ENCODE measurements at places on chromosomes 5 and 9. TPM values are rescaled to one million over a fixed set of nuclear protein-coding genes. Genes with fewer than 3 reads are reported as not detected.

DNA sequence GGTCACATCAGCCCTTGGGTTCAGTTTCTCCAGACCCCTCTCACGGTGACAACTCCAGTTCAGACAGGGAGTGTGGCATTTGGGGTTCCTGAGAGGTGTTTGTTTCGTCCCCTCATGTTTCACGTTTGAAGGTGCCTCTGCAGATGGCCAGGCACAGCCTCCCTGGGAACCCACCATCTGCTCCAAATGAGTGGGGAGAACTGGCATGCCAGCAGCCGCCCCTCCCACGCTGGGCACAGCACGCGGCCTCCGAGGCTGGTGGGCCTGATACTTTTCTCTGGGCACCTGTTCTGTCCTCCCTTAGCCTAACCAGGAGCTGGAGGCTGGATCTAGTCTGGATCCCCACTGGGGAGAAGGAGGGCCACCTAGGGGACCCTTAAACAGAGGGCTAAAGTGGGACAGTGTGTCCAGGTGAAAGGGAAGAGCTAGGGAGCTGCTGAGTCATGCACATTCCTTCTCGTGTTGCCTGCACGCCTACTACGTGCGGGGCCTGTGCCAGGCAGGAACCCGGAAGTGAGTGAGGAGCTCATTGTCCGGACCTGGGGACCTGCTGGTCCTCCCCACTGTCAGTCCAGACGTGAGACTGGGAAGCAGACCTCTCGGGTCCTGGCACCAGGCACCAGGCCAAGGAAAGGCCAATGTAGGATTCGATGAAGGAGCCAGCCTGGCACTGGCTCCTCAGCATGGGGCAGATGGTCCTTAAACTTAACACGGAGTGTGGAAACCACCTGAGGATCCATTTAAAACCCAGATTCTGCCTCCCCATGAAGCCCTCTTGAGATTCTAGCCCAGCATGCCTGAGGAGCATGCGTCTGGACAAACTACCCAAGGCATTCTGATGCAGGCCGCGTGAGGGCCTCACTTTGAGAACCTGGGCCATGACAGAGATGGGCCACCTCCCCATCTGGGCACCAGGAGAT is 11.7 kb downstream of the DNM1 start:
- H3K4me1 ChIP-seq: peaks cover 11% of the 10 kb centered on the region
- DNase-seq: no peak
- H3K36me3 ChIP-seq: peaks cover 2% of the 10 kb centered on the region
- no peak overlapping the region for H3K27ac ChIP-seq
- peaks cover 10% of the 10 kb centered on the region for H3K27me3 ChIP-seq

- DNase-seq: no peak
- no peaks in the 10 kb centered on the region for H3K27me3 ChIP-seq
- H3K4me1 ChIP-seq: no peaks in the 10 kb centered on the region
- H3K27ac ChIP-seq: no peak overlapping the region
Observed at GRCh38 chr9:116985596-116985995, 298.5 kb downstream of the TRIM32 start.

Gene ALDH1A1
- 0.82 TPM for total RNA-seq

Gene SHC3
- not detected for total RNA-seq

Gene DMRTA1
- 0.42 TPM for total RNA-seq

Measured in T-helper 17 cell (primary cell).